Stimulated activated CD4-positive, alpha-beta T cell treated with anti-CD3 and anti-CD28 coated beads, Interleukin-4, amount 100 ng/mL, for 24 hours (primary cell): ENCODE measurements at places on chromosomes 13 and 19.

DNA sequence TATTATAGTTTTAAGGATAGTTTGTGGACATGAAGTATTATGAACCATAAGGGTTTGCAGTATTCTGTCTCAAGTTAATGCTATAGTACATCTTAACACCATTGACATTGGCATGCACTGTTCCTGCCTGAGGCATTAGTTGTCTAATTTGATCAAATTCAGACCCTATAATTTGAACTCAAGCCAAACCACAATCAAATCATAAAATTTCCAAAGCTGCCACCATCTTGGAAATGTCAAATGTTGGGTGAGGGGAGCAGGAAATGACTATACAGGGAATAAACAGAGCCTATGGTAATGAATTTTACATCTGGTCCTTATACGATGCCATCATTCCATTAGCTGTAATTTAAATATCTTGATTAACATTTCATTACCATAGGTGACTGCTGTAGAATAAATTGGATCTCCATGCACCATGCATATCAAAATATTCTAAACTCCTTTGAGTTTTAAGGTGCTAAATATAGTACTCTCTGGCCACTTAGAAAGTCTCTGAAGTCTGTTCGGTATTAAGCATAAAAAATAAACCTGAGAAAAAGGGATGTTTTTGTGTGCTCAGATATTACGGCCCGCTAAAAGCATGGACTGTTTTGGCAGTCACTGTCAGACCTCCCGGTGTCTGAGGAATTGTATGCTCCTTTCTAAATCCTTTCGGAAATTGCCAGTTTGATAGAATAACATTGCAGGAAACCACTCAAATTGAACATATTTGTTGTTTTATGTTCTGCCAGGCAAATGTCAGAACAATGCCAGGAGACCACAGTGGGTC is 257.7 kb downstream of the SPRY2 start:
- DNase-seq: no peak

DNA sequence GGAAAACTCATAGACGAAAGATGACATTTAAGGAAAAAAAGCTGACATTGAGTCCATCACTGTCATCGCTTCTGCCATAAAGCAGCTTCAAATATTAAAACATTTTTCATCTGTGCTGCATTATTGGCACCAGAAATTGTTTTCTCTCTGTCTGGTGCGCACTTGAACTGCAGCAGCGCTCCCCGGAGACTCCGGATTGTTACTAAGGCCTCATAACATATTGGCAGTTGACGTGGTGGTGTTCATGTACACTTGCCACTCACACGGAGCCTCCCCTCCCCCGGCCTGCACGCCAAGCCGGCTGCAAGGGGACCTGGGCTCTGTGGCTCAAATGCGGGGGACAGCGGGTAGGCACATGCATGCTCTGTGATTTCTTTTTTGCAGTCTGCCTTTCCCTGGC is 203.2 kb downstream of the TSHZ3 start:
- DNase-seq: no peak

- no peak for DNase-seq
Observed at GRCh38 chr13:48950501-48950875, 25.2 kb upstream of the FNDC3A start.

DNA sequence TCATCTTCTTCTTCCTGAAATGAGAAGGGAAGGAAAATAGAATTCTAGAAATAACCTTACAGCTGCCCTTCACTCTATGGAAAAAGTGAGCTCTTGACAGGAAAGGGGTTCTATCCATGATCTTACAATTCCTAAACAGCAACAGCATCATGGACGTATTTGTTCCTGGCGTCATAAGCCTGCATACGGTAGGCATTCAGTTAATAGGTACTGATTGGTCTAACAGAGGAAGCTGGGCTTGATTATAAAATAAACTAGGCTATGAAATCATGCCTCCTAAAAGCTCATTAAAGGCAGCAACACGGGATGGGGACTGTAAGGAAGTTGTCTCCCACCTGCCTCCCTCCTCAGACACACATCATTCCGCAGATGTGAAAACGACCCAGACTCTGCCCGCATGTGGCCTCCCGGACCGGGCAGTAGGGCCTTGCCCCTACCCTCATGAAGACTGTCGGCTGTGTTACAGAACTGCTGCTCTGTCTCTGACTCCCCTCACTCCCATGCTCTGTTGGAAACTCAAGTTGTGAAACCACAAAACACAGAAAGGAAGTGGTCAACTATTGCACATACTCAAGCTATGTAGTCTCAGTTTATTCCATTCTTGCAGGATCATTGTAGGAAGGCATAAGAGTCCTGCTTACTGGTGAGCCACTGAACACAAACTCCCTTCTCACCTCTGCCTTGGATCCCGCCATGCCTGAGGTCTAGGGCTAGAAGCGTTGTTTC is 129.8 kb downstream of the DLEU7 start:
- no peak for DNase-seq

DNA sequence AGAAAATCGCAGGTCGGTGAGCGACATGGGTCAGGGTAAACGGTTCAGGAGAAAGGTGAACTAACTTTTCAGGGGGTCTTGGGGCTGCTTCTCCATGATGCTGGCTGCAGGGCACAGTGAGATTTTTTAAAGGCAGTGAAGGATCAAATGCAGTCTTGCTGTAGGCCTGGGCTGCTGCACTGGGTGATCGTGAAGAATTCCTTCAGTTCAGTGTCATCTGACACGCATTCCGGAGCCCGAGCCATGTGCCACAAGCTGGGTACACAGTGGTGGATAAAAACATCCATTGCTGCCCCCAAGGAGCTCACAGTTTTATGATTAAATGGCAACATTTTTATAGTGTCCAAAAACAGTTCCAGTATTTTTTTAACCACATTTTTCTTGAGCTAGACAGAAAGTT is 56.3 kb upstream of the GPR12 start:
- no peak for DNase-seq

DNA sequence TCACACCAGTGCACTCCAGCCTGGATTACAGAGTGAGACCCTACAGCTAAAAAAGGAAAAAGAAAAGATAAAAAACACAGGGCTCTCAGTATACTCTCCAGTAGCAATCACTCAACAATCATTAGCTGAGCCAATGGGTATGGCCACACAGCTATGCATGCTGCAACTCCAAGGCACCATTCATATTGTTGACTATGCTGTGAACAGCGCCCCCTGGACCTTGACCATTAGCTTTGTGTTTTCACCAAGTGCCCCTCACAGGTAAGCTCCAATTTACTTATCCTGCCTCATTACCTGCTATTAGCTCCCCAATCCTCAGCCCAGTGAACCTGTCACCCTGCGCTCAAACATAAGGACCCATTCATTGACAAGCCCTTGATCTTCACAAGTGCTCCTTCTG is 35.8 kb downstream of the ZIC5 start:
- no peak for DNase-seq
